MV-4-11 (cell line): ENCODE measurements at places on chromosomes 11 and 22.

DNA sequence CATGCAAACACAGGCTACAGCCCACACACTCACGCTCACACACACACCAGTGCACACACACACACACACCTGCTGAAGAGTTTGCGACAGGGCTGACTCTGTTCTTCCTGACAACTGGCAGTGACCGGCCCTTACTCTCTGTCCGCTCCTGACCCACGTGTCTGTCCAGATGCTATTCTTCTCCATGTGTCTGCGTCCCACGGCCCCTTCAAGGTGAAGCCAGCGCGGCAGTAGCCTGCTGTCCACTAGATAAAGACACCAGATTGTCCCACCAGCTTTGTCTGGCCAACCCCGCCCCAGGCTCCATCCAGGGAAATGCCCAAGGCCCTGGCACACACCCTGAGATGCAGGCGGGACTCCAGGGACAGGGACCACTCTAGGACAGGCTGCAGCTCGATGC lies 713.9 kb downstream of the BRD1 start:
- no peak for DNase-seq

DNA sequence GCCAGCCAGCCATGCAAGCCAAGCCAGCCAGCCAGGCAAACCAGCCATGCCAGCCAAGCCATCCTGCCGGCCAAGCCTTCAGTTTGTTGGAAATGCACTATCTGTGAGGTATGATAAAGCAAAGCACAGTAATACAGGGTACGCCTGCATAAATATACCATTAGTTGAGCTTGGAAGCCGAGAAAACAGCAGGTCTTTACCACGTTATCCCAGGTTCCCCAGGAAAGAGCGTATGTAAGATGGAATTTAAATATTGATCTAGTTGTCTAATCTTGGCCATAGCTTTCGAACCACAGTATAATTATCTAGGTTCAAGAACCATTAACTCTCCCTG lies 24.2 kb downstream of the CCT8L2 start:
- no peak for DNase-seq

DNA sequence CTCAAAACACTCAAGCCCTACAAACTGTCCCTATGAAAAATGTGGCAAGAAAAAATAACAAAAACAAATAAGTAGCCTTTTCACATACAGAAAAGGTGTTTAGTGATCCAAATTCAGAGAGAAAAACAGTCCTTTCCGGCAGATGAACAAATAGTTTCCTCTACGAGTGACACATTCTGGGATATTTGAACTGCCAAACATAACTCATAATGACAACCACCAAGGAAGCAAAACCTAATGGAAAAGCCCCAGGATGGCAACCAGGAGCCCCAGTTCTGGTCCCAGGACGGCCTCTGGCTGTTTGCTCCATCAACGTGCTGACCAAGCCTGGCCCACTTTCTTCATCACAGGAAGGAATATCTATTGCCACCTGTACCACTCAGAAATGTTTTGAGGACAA lies 6.0 kb downstream of the PACSIN2 start:
- no peak for DNase-seq

- no peak for DNase-seq
These were observed 80.8 kb downstream of the TNRC6B start for GRCh38 chr22:40258501-40258915.

DNA sequence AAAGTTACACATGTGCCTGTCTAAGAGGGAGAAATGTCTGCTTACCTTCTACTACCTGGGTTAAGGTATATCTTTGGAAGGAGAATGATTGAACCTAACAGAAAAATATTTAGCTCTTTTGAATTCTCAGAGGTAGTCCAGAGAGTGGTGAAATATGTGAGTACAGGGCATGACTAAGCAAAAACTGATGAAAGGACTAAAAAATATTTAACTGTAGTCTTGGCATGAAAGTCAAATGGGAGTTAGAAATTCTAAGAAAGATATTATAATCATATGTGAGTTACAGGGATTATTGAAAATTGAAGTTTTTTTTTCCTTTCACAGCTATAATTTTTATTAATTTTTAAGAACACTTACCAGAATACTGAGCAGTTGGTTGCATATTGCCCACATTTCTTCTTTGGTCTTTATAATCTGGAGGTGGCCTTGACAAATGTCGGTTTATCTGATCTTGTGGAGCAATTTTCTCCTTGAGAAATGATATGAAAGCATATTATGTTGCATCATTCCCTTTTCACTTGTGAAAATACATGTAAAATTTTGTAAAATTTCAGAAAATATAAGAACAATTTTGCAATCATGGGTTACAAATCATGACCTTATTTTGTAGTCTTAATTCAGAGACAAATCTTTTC lies 61.4 kb upstream of the MTMR2 start:
- DNase-seq, result no peak

DNA sequence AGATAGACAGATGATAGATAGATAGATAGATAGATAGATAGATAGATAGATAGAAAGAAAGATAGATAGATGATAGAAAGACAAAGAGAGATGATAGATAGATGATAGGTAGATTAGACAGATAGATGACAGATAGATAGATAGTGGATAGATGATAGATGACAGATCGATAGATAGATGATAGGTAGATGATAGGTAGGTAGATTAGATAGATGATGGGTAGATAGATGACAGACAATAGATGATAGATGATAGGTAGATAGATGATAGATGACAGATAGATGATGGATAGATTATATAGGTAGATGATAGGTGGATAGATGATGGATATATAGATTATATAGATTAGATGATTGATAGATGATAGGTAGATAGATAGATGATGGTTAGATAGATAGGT lies 4.3 kb downstream of the LZTR1 start:
- DNase-seq, result no peak

- DNase-seq, result peak; percentile 21
These were observed 9.0 kb upstream of the VPREB1 start for GRCh38 chr22:22235558-22235957.

DNA sequence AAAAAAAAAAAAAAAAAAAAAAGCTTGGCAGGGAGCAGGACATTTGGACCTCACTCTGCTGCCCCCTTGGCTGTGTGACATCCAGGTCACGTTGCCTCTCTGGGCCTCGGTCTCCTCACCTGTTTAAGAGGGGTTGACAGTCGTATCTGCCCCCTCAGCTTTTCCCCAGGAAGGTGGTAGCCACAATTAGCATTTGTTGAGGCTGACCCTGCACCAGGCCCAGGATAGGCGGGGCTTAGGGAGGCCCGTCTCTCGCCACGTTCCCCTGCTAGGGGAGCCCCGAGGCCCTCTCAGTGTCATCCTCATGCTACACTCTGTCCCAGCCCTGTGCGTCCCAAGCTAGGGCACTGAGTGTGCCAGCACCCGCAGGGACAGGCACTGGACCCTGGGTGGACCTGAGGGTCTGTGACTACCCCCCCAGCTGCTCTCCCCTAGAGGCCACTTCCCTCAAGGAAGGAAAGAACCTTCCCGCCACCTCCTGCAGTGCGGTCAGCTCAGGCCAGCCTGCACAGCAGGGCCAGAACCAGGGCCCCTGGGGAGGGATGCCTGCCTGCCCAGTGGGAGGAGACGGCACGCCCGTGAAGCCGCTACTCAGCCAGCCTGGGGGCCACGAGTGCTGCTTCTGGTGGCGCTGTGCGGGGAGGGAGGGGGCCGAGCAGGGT lies 38.5 kb upstream of the PPARA start:
- DNase-seq, result no peak

DNA sequence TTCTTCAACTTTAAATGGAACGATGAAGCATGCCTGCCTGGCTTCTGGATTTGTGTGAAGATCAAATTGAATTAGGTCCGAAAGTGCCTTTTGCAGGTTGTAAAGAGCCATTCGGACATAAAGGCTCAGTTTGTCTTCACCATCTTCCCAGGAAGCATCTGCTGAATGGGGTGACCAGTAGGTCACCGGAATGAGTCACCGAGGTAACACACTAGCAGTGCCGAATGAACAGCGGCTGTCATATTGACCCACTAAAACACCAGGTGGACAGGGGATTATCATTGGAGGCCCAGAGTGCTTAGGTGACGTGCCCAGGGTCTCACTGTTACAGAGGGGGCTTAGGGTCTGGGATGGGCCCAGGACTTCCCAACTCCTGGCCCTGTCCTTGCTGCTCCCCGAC lies 43.1 kb upstream of the MYH9 start:
- DNase-seq, result no peak

GRCh38 chr22:18000441-18001039 lies 23.8 kb downstream of the MICAL3 start:
- DNase-seq, result no peak

DNA sequence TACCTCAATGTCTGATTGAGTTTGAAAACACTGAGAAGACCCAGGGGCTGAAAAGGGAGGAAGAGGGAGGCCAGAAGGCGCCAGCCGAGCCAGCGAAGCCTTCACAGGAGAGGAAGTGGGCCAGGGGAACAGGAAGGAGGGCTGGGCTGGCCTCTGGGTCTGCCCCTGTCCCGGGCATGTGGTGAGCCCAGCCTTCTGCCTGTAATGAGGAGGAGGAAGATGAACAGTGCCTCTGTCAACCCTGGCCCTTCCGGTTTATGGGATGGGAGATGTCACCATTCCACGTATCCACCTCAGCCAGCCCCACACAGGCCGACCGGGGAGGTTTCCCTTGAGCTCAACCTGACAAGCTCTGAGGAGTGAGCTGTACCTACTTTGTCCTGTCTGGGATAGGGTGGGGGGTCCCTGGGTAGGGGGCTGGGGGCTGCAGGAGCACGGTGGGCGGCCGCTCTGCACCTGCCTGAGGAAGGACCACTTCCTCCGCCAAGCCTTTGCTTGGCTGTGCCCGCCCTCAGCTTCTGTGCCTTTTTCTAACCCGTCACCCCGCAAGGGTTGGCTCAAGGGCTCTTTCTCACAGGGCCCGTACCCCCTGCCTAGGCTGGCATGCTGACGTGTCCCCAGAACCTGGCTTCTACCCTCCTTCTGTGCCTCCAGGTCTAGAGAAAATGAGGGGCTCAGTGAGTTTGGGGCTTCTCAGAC lies 2.0 kb downstream of the PARVG start:
- DNase-seq, result peak; percentile 90

- no peak for DNase-seq
These were observed 22.0 kb downstream of the BDNF start for GRCh38 chr11:27678242-27678641.

DNA sequence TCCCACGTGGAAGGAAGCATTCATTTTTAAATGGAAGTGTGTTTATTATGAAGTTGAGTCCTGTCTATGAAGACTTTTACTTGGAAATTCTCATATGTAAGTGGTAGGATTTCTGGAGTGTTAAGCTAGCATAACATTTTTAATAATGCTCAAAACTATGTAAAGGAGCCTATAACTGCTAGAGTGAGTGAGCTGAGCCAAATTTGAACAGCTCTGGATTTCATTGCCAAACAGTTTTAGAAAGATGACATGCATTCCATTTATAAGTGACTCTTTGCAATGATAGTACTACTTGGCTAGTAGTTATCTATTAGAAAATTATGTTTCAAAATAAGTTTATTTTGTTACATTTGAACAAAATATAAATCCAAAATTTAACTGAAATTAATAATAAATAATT lies 721.2 kb downstream of the LUZP2 start:
- DNase-seq, result no peak

- no peak for DNase-seq
These were observed 77.1 kb downstream of the RBMXL2 start for GRCh38 chr11:7165911-7166310.

GRCh38 chr22:47209547-47210023 lies 447.1 kb downstream of the TBC1D22A start:
- no peak for DNase-seq

DNA sequence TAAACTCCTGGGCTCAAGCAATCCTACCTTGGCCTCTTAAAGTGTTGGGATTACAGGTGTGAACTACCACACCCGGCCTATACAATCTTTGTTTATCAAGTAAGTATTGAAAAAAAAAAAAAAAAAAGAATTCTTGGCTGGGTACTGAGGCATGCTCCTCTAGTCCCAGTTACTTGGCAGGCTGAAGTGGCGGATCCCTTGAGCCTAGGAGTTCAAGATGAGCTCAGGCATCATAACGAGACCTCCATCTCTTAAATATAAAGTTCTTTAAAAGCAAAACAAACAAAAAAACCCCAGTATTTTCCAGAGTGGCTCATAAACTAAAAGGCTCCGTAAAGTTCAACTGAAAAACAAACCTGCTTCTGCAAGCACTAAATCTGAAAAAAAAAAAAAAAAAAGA lies 50.3 kb upstream of the GAB2 start:
- no peak for DNase-seq

DNA sequence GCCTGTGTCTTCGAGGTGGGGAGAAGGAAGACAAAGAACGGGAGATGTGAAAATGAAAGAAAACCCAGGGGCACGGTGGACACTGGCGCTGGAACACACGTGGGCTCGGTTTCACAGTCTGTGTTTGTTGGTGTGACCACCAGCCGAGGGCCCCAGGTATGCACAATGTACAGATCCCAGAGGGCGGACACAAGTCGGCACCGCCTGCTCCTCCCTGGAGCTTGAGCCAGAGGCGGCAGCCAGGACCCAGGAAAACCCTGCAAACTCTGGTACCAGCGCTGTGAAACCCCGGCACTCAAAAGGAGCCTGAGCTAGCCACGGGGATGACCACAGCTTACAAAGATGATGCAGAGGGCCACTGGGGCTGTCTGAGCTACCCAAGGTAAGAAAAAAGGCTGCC lies 105.0 kb downstream of the SHANK2 start:
- DNase-seq, result no peak

DNA sequence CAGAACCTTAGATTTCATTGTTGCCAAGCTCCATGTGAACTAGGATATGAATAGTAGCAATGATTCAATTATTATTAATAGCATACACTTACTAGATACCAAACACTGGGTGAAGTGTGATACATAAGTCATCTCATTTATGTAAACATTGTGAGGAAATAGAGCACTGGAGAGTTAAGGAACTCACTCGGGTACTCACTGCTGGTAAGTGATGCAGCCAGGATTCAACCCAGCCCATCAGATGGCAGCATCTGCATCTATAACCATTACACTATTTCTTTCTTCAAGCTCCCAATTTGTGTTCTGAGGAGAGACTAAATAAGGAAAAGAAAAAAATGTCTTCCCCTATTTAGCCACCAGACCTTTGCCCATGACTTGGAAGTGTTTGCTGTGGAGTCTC lies 10.2 kb upstream of the ALG8 start:
- DNase-seq, result peak; percentile 52

- no peak for DNase-seq
These were observed 6.4 kb downstream of the SLC29A2 start for GRCh38 chr11:66365166-66365565.

GRCh38 chr11:65227879-65228278 lies 33.9 kb upstream of the POLA2 start:
- no peak for DNase-seq

DNA sequence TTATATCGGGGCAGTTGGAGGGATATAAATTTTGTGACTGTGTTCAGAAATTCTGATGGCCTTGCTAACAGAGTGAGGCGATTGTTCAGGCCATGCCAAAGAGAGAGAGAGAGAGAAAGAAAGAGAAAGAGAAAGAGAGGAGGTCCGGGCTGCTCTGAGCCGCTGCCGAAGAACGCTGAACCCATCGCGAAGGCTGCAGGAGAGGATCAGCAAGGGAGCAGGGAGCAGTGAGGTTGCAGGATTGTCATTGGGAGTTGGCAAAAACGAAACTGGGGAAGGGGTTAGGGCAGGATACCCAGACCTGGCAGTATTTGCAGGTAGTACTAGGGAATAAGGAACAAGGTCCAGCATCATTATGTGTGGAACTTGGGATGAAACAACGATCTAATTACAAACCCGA lies 537.1 kb downstream of the INSC start:
- DNase-seq, result no peak

GRCh38 chr11:47564933-47565339 lies 463 bp upstream of the PTPMT1 start:
- no peak for DNase-seq

- no peak for DNase-seq
These were observed 14.7 kb upstream of the GNAZ start for GRCh38 chr22:23055449-23056179.
